ENCODE measurements at places on chromosomes 4 and X.

- no peak for DNase-seq
Measured at GRCh38 chr4:4803216-4803911, 56.1 kb upstream of the MSX1 start.

DNA sequence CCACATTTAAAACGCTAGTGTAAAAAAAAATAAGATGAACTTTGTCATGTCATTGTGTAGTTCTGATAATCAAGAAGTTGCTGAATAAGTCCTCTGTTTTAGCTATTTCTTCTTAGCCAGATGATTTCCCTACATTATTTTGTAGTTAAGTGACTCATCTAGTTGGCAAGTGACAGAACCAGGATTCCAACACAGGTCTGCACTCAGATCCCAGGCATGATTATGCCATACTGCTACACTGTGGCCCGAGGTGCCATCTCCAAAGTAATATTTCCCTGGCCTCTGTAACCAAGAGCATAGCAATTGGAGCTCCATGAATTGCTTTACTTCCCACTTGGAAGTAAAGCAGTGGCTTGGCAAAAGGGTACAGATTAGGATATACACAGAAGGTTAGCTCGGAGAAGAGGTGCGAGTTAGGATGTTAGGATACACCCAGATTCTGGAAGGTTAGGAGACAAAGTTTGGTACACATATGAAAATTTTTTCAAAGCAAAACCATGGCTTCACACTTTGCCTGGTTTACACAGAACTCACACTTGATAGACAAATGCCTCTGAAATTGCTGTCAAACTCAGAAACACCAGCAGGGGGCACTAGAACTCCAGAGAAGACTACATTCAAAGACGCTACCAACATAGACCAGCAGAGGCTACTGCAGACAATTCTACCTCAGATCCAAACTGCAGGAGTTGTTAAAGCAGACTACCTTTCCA lies 41.4 kb downstream of the SRPX2 start:
- DNase-seq, result peak; percentile 19

DNA sequence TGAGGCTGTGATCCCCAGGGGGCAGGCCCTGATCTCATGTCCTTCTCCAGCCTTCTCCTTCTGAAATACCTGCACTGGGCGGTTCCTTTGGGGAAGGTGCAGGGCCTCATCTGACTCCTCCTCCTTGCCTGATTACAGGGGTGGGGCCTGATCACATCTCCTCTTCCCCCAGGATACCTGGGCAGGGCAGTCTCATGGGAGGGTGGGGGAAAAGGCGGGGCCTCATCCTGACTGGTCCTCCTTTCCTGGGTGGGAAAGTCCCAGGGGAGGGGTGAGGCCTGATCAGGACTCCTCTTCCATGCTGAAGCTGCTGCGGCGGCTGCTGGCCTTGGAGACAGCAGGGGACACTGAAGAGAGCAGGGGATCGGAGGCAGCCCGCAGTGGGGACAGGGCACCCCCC lies 13.3 kb downstream of the TFE3 start:
- DNase-seq, result no peak

GRCh38 chr4:7867701-7868435 lies 71.8 kb downstream of the AFAP1 start:
- DNase-seq, result no peak

GRCh38 chrX:149286940-149287349 lies 218.2 kb downstream of the IDS start:
- DNase-seq, result no peak

GRCh38 chr4:123102897-123103471 lies 180.6 kb upstream of the NUDT6 start:
- no peak for DNase-seq

DNA sequence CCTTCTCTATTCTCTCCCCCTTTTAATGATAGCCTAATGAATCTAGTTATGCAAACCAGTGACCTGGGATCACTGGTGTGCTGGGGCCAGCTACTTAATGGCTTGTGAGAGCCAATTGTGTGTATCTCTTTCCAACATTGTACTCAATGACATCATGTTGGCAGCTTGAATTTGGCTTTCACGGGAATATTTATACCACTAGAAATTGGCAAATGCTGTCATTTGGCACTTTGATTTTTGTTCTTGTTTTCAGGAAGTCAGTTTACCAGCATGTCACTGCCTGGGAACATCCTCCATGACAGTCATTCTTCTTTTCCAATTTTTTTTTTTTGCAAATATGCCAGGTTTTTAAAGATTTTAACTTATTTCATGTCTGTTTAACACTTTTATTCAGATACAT lies 1685.3 kb downstream of the STIM2 start:
- DNase-seq, result no peak

DNA sequence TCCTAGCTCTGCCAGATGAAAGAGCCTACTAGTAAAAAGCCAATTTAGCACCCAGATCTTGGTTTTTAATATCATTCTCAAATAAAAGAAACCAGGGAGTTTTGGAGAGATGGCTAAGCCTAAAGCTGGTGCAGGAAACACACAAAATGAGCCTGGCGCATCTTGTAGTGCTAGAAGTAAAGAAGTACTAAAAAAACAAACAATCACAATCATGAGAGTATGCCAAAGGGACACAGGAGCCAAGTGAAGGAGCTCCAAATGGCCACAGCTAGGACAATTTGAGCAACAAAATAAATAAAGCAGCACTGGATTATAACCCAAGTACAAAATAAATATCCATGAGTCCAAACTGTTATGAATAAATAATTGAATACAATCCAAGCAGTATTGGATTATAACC lies 37.8 kb upstream of the HCCS start:
- DNase-seq, result no peak

Data from stimulated activated CD8-positive, alpha-beta memory T cell treated with anti-CD3 and anti-CD28 coated beads, Interleukin-7, amount 100 ng/mL, for 1 hour (primary cell).